Stimulated activated naive CD4-positive, alpha-beta T cell (primary cell): ENCODE measurements at places on chromosomes 2 and 18.

- DNase-seq = no peak
Observed at GRCh38 chr2:237126519-237127174, 41.0 kb downstream of the COPS8 start.

GRCh38 chr2:223786943-223787342, 50.4 kb downstream of the AP1S3 start:
- DNase-seq = no peak

DNA sequence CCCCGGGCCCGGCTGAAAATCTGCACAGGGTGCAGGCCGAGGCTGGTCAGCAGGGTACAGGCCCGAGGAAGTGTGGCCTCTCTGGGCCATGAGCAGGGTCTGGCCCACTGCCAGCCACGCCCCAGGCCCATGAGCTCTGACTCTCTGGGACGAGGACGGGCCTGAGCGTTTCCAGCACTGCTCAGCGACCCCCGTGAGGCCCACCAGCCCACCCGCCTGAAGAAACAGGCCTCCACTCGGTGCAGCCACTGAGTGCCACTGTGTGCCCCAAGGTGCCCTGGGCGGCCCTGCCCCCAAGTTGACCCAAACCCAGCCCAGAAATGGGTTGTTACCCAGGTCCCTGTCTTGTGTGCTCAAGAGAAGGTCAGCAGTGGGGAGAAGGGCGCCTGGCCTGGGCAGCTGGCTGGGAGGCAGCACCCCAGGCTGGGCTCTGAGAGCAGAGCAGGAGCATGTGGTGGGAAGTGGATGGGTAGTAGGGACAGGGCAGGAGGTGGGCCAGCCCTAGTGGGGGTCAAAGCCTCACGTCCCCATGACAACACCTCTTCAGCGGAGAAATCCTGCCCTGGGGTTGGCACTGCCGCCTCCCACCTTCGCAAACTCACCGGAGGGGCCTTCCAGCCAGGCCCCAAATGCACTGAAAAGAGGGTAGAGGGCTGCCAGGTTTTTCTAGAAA, 2.1 kb upstream of the SNED1 start:
- no peak for DNase-seq

DNA sequence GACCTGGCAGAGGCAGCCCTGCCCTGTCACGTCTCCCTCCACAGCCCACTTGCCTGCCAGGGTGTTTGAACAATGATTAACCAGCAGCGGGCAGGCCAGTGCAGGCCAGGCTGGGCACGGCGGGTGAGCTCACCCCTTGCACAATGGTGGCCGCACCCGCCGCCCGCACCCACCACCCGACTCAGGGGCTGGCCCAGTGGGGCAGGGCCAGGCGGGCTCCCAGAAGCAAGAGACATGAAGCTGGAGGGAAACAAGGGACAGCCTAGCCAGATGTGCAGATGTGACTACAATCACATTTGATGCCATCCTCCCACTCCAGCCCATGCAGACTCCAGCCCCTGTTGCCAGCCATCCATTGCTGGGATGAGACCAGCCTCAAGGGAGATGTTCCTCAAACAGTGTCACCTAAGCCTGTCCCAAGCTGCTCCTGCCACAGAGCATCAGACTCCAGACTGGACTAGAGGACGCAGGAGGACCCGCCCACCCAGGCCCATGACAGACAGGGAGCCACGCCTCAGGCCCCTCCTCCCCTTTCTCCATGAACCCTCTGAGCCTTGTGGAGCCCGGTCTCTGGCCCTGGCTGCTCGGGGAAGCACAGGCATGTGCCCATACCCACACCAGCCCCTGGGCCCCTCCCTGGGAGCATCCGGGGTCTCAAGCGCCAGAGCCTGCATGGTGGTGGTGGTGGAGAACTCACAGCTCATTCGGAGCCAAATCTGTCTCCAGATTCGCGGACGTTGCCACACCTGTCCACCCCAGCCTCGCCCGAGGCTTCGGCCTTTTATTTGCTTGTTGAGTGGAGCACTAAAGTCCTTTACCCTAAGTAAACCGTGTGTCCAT, 45.0 kb downstream of the SDC1 start:
- no peak for DNase-seq

DNA sequence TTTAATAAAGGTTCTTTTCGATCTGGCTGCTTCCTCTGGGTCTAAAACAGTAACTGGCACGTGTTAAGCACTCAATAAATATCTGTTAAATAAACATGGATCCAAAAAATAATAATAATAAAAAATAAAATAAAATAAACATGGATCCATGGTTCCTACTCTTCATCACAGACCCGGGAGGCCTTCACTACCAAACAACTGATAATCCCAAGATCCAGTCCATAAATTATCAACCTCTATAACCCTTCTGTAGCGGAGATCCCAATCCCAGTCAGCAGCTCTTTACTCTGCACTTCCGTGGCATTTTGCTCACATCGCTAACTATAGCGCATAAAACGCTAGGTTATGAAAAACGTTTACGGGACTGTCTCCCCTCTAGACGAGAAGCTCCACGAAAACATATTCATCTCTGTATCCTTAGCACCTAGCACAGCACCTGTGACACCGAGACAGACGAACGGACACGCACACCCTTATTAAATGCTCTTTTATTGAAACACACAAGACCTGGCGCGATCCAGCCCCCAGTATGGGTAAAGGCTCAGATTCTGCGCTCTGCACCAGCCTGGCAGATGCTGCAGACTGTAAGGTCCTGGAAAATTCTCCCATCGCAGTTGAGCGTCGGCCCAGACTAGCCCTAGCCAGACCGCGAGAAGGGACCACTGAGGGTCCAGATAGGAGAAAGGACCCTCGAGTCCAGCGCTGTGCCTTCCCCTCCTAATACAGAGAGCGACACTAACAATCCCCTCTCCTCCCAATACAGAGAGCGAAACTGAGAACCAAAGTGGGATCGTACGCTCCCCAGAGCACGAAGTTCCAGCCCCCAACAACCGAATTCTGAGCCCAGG, 770 bp downstream of the NBAS start:
- DNase-seq = no peak

- no peak for DNase-seq
Observed at GRCh38 chr18:14124689-14125088, 7.5 kb downstream of the ZNF519 start.

DNA sequence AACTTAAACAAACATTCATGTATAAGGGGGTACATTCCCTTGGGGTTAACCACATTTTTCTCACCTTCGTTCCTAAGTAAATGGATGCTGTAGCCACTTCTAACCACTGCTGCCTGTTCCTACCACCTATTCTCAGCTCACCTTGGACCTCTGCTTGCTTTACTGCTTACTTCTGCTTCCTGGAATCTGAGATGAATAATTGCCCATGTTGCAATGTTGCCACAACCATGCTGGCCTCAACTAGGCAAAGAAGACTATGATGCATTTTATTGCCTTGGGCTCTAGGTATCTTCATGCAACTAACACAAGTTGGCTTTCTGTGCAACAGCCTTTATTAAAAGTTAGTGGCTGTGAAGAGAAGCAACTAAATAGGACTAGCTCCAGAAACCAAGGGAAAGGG, 106.3 kb upstream of the TCF4 start:
- no peak for DNase-seq

GRCh38 chr2:20353241-20353992, 2.8 kb upstream of the PUM2 start:
- no peak for DNase-seq

- DNase-seq = no peak
Observed at GRCh38 chr2:221104361-221104811, 467.7 kb downstream of the EPHA4 start.

DNA sequence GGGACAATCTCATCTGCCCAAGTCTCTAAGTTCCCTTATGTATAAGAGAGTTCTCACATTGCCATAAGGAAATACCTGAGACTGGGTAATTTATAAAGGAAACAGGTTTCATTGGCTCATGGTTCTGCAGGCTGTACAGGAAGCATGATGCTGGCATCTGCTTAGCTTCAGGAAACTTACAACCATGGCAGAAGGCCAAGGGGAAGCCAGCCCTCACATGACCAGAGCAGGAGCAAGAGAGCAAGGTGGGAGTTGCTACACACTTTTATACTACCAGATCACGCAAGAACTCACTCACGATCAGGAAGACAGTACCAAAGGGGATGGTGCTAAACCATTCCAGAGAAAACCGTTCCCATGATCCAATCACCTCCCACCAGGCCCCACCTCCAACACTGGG, 73.9 kb downstream of the PRKRA start:
- DNase-seq = no peak

- no peak for DNase-seq
Observed at GRCh38 chr2:149394864-149395263, 64.5 kb downstream of the LYPD6 start.

DNA sequence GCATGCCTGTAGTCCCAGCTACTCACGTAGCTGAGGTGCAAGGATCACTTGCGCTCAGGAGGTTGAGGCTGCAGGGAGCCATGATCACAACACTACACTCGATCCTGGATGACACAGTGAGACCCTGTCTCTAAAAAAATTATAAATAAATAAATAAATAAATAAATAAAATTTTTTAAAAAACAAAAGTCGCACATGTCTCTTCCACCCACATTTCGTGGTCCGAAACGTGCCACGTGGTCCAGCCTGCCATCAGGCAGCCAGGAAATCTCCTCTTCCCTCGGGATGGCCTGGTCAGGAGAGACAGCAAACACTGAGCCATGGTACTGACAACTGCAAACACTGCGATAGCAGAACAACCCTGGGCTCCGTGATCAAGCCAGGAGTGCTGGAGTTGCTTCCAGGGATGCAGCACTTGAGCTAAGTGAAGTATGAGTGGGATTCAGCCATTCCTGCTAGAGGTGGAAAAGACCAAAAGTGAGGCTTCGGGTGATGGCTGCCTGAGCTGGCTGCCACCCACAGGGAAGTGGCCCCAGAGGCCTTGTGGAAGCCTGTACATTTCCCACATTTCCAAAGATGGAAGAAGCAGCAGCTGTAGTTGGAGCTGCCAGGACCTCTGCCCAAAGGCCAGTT, 193.1 kb downstream of the SMAD2 start:
- DNase-seq = no peak

DNA sequence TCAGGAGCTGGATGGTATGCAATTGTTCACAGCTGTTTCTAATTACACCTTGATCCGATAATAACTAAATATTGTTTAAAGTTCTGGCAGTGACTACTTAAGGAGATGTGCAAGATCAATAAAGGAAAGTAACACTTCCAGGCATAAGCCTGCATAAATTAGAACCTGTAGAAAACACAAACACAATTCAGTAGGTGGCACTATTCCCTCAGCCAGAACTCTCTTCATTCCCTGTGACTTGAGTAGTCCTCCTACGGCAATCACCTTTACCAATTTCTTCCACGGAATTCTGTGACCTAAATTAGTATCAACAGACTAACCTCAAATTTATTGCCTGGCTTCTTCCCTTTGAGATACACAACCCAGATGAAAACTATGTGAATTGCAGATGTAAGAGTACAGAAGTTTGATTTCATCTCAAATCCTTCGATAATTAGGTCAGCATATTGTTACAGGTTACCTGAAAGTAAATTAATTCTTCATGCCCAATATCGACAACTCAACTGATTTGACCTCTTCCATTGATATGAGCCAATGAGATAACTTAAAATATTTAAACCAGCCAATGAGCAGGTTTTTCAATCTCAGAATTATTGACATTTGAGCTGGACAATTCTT, 137.8 kb downstream of the PID1 start:
- no peak for DNase-seq

GRCh38 chr2:239949537-239949936, 75.6 kb downstream of the NDUFA10 start:
- DNase-seq = no peak

DNA sequence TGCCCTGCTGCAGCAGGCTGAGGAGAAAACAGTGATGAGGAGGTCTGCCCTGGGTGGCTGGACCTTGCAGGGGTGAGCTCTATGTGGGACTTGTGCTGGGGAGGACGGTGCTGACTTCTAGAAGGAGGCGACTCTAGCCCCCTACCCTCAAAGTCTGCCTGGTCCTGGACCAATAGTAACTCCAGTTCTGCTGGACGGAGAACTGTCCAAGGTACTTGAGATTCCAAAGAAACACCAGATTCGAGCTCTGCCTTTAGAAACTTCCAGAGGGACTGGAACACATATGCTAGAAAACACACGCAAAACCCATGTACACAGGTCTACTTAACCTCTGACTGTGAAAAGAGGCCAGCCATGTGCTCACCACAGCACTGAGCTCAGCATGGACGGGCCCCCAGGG, 260.6 kb downstream of the TWIST2 start:
- no peak for DNase-seq

DNA sequence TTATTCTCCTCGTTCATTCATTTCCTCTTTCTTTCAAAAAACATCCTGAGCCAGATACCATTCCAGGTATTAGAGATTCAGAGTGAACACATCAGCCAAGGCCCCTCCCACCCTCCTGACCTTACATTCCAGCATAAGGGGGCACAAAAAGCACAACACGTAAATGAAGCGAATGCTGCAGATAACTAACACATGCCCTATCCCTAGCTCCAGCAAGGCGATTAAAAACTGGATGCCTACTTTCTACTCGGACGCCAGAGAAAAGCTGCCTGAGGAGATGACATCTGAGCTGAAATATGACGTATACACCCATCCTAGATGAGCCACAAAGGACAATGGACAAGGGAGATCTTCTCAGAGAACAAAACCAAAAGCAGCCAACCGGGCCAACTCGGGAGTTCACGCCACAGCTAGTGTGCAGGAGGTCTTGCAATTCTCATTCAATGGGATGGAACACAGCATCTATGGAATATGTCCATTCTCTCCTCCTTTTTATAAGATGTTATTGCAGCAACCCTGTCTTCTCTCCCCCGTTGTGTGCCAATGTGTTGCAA, 33.5 kb downstream of the FEZ2 start:
- no peak for DNase-seq

- DNase-seq = no peak
Observed at GRCh38 chr2:222538535-222538934, 114.2 kb downstream of the SGPP2 start.

DNA sequence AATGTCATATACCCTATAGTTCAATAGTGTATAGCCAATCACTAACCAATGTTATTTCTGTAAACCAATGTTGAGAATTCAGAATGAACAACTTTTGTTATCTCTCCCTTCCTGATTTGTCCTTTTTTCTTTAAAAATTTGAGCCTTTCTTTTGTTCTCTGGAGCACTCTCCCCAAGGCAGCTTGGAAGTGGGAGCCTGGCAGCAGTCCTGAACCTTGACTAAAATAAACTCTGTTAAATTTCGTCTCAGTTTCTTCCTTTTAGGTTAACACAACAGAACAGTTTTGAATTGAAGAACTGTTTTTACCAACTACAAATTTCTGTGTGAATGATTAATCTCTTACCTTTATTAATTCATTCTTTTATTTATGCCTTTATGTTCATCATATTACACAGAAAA, 35.9 kb downstream of the CD302 start:
- DNase-seq = no peak

GRCh38 chr2:65026704-65027464, 29.3 kb upstream of the CEP68 start:
- no peak for DNase-seq
